GF-D8 (cell line): ENCODE measurements at places on chromosomes 12 and 14.
A peak's percentile ranks its signal among the peaks of the same experiment; 100 is the strongest.

GRCh38 chr12:9328065-9328464 lies 119.9 kb upstream of the PZP start:
- DNase-seq = no peak

DNA sequence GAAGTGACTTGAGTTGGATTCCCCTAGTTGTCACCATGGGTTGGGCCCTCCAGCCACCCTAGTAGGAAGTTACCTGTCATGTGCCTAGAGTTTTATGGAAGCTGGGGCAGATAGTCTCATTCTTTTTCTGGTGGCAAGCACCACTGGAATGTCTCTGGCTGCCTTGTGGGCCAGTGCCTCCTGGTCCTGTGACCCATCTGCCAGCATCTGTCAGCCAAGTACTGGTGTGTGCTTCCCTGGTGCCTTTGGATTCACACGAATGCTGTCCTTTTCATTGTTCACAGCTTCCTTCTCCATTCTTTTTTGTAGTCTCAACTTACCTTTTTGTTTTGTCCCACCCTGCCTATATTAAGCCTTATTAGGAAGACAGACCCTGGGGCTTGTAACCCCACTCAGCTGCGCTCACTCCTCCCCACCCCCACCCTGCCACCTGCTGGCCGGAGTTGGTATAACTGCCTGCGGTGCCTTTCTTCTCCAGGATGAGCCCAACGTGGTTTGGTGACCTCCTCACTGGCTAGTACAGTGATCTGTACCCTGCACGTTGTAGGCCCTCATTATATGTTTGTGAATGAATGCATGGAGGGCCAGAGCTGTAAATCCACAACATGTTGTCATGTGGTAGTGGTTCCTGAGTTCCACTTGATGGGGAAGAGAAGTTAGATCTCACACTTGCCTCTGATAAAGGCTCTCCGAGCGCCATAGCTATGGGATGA lies 125.7 kb downstream of the TSPAN9 start:
- no peak for DNase-seq

DNA sequence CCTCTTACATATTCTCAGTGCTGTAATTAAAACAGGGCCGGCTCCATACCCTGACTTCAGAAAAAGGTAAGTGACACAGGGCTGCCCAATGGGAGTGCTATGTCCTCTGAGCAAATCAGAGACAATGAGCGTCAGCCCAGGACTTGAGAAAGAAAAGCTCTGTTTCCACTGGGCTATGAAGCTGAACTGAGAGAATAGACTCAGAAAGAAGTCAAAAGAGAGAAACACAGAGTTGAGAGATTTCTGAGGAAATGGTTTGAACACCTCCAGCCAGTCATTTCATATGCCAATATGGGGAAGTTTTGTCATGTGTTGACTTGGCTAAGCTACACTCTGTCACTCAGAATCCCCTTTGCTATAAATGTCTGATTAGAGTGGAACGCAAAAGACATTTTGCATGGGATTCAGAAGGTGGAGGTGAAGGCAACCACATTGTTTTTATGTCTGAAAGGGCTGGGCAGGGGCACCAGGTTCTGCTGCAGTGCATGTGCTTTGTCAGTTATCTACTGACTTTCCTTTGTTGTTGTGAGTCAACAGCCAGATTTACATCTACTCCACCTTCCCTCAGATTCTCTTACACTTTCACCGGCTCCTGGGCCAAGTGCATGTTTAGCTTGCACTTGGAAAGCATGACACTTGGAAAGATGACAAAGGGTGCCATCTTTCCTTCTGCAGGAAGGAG lies 313.3 kb downstream of the DUSP6 start:
- no peak for DNase-seq

DNA sequence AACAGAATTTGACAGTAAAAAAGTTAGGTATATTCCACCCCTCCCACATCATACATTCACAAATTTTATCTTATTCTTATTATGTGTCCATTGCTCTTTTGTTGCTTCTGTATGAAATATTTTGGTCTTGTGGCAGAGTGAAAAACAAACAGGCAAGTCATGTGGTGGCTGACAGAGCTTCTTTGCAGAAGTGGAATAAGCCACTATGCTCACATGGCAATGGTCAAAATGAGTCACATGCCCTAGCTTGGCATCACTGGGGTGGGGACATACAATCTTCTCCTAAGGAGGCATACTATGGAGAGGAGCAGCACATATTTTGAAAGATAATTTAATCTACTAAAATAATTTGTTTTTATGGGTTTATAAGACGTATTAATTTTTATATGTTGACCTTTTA lies 27.7 kb upstream of the CMA1 start:
- no peak for DNase-seq

GRCh38 chr12:20101046-20101445 lies 267.3 kb upstream of the PDE3A start:
- no peak for DNase-seq

DNA sequence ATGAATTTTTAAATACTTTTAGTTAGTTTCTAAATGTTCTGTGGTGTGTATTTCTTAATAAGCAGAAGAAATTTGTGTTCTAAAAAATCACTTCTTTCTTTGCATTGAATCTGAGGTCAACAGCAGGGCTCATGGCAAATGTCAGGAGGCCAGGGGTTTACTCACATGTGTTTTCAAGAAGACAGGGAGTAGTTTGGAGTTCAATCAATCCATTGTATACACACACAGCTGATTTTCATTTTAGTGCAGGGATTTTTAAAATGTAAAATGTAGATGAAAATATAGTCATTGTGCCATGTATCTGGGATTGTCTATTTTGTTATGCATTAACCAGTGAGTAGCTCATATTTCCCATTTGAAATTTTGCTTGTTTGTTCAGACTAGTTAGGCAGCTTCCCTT lies 62.1 kb downstream of the EML1 start:
- DNase-seq = no peak

DNA sequence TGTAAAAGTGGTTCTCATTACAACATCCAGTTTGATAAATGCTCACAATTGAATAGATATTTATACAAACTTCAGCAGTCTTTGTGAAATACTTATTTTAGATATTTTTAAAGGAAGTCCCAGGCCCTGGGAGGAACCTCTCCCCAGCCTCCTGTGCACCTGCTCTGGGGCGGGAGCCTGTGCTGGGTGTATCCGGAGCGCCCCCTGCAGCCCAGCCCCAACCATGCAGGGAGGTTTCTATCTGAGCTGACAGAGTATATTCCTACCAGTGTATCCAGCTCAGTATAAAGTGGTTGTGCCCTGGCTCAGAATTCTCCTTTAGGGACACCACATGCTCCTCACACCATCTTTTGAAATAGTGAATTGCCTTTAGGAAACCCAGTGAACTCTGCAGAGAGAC lies 851.8 kb downstream of the TMEM121 start:
- DNase-seq = no peak

GRCh38 chr14:94011795-94012194 lies 14.3 kb upstream of the OTUB2 start:
- DNase-seq = no peak

DNA sequence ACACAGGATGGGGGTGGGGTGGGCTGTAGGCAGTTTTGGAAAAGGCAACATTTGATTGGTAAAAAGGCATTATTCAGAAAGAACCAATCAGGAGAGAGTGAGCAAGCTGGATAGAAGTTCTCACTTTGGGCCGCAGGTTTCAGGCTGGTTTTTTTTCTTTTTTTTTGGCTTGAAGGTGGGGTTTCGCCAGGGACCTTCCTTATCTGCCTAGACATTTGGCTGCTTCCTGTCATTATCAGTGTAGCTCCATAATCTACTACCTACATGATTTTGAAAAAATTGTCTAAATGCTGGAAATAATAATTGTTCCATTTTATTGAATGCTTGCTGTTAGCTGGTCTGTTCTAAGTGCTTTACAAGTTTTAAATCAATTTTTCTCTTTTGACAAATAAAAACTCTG lies 649.0 kb downstream of the TMTC2 start:
- DNase-seq = no peak

DNA sequence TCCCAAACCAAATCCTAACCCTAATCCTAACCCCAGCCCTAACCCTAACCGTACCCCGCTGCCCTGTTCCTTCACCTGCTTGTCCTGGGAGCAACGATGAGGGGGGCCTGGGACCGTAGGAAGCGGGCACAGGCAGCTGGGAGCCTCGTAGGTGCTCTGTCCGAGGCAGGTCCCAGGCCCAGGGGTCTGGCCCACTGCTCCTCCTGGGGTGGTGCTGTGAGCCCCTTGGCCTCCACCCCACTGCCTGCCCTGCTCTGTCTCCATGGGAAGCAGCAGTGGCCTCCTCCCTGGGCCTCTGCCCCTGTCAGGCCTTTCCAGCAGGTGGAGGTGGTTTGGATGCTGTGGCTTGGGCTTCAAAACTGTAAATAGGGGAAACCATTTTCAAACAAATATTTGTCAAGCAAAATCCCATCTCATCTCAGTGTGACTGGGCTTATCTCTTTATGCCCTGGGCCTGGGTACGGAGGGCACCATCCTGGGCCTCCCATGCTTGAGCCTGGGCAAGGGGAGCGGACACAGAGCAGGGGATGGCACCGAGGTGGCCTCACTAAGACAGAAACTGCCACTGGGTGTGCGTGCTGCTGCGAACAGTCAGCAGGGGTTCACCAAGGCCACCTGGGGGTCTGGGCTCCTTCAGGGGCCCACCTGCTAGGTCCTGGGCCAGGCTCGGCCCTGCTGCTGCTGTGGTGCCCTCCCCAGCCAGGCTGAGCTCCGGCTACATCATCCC lies 3.7 kb upstream of the BEGAIN start:
- no peak for DNase-seq

- peak; percentile 49 for DNase-seq
Measured at GRCh38 chr12:56565510-56566101, 44.0 kb downstream of the RBMS2 start.

GRCh38 chr14:55129086-55129427 lies at the start of gene LGALS3:
Gene LGALS3, plus strand, starts transcription at chr14:55129252. Its CDS starts 8,122 bp downstream, at chr14:55137374.
- no peak for DNase-seq

DNA sequence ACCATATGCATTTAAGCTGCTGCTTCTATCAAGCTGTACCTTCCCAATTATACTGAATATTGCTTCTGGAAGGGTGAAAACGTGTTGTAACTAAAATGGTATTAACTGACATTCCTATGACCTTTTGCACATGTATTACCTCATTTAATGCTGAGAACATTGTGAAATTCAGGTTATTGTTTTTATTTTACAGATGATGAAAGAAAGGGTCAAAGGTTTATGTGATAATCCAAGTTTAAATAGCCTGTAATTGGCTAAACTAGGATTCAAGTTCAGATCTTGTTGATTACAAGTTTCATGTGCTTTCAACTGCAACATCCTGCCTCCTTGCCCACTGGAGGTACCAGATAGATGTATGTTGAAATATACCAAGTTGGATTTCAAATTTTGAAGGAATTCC lies 433.3 kb upstream of the PRICKLE1 start:
- DNase-seq = no peak

DNA sequence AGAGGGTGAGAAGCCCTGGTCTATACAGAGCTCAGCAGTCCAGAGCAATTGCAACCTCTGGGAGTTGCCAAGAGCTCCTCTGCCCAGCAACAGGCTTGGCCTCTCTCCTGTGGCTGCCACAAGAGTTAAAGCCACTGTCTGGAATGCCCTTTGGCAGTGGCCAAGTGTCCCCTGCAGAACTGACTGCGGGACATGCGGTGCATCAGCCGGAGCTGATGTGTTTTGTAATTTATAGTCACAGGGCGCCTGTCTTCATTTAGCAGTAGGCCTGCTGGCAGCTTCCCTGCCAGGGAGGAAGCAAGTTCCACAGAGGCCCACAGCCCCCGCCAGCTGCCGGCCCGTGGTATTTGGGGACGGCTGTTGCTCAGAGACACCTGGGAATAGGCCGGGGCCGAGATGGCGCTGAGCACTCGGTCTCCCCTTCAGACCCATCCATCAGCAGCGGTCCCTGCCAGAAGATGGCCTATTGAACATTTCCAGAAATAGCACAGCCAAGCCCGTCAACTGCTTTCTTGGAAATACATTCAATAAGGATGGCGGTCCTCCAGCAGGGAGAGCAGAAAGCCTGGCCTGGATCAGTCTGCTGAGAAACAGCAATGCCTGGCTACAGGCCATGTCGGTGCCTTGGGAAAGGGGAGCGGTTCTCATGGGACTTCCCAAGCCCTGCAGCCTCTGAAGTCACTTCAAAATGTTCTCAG lies 217.4 kb downstream of the CRADD start:
- no peak for DNase-seq

DNA sequence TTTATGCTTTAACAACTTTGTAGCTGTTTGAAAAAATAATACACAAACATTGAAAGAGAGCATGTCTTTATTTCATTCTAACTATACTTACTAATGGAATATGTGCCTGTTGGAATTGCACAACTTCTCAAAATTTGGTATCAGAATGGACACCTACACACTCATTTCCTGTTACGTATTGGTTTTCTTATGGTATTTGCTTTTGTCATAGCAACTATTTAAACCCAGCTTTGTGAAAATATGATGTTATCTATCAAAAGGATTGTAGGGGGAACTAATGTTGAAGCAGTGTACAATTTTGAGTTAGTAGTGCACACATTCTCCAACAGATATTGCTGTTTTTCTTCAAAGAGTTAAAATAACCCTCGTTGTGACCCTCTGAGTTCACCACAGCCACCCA lies 52.6 kb downstream of the RBMS2 start:
- peak; percentile 44 for DNase-seq

GRCh38 chr14:104315625-104316024 lies 177.2 kb downstream of the KIF26A start:
- no peak for DNase-seq

DNA sequence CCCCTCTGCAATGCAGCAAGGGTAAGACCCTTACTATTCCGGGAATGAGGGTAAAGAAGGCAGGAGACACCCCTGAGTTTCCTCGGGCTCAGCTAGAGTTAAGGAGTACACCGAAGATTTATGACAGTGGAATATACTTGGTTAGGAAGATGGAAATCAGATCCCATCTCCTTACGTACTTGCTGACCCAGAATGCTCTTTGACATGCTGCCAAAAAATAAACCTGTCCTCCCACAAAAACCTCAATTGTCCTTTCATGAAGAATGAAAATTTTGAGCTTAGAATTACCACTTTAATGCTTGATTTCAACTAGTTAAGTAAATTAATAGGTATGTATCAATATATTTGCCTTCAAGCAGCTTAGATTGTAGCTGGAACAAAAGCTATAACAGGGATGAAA lies 99.5 kb downstream of the PRIMA1 start:
- no peak for DNase-seq

DNA sequence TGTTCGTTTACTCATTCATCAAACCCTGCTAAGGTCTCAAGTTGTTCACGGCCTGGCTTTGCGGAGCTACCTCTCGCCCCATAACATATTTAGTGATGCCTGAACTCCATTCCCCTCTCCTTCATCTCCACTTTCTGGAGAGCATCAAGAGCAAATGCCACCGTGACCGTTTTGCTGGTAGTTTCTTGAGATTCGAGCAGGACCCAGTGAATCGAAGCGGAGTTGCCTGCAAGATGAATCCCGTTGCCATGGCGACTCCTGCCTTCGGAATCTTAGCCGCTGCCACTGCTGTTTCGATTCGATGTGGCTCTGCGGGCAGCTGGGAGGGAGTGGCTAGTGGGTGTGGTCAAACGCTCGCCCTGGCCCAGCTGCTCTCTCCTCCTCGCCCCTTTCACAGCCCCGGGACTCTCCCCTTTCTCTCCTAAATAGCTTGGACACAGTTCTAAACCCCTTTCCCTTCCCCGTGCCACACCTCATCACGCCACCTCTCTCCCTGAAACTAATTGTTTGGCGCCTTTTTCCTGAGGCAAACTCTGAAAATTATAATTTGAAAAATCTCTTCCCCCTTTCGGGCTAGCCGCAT lies 1.4 kb downstream of the DAAM1 start:
- DNase-seq = no peak
